ENCODE measurements at places on chromosomes 3 and 15. TPM values are rescaled to one million over a fixed set of nuclear protein-coding genes. Genes with fewer than 3 reads are reported as not detected.

The DAZL gene
- not detected for total RNA-seq

The SLC2A2 gene
- total RNA-seq, result 351 TPM

DNA sequence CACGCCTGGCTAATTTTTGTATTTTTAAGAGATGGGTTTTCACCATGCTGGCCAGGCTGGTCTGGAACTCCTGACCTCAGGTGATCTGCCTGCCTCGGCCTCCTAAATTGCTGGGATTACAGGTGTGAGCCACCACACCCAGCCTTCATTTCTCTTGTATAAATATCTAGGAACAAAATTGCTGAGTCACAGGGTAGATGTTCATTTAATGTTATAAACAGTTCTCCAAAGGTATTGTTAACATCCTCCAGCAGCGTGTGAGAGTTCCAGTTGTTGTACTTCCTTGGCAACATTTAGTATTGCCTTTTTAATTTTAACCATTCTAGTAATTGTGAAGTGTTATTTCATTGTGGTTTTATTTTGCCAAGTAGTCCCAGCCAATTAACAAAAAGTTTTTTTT is 23.6 kb upstream of the MTMR14 start:
- DNase-seq, result no peak

DNA sequence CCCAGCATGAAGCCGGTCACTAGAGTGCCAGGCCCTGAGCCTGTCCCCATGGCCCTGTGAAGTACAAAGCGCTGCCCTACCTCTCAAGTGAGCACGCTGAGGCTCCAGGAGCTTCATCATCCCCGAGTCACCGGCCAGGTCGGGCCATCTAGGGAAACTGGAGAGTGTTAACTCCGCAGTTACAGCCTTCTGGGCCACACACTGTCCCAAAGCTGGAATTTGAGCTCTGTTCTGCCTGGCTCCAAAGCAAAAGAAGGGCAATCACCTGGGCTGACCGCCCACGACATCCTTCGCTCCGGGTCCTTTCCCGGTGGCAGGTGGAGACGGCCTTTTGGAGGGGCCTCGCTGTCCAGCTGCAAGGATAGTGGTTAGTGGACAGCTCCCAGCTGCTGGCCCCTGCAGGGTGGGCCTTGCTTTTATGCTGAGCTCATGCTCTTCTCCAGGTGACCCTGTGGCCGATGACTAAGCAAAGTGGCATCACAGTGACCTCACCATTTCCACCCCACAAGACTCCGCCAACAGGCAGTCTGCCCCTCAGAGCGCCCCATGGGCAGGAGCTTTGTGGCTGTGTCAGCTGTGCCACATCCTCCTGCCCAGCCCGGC is 3.5 kb upstream of the MUC4 start:
- no peak for DNase-seq

DNA sequence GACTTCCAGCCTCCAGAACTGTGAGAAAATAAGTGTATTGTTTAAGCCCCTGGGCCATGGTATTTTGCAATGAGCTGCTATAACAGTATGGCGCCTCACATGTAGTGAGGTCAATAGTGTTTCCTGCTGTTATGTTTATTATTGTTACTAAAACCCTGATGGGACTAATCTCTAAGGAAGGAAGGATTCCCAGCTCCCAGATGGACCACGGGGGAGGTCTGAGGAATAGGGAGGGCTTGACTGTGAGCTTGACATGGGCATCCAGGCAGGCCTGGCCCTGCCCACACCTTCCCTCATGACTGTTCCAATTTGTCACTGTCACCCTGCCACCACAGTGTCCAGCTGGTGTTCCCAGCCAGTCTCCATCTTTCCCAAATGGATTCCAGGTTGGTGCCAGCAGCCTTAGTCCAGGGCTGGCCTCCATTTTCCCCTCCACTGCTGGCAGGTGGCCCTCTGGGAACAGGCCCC is 14.5 kb upstream of the SLC41A3 start:
- no peak for DNase-seq

DNA sequence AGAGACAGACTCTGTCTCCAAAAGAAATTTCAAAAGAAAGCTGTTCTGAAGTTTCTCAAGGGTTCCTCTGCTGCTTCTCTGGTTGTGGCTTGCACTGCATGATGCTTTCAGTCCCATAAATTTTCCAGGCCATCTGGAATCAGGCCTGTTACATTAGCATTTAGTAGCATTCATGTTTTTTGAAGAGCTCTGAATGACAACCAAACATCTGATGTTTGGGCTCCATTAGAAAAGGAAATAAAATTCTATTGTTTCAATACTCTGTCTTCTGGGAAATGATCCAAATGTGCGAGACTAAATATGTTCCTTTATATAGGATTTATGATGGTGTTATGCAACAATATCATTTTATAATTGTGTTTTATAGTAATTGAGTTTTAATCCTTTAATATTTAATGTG is 455.8 kb downstream of the GABRG3 start:
- no peak for DNase-seq
